T-helper 22 cell (primary cell): ENCODE measurements at places on chromosomes 2 and 18.

DNA sequence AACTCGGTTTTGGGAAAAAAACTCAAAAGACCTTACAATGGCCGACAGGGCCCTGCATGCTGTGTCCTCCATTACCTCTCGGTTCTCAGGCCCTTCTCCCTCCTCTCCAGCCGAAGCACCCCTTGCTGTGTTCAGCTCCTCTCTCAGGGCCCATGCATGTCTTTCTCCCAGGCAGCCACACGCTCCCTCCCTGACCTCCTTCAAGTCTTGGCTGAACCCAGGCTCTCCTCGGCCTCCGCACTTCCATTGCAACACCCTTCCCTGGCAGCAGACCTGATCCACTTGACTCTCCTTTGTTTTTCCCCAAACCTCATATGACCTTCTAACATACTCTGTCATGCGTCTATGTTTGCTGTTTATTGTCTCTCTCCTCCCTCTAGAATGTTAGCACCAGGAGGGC is 114.0 kb downstream of the CYP26B1 start:
- no peak for DNase-seq

GRCh38 chr18:3652380-3653262 is 202.6 kb downstream of the TGIF1 start:
- DNase-seq, result no peak

DNA sequence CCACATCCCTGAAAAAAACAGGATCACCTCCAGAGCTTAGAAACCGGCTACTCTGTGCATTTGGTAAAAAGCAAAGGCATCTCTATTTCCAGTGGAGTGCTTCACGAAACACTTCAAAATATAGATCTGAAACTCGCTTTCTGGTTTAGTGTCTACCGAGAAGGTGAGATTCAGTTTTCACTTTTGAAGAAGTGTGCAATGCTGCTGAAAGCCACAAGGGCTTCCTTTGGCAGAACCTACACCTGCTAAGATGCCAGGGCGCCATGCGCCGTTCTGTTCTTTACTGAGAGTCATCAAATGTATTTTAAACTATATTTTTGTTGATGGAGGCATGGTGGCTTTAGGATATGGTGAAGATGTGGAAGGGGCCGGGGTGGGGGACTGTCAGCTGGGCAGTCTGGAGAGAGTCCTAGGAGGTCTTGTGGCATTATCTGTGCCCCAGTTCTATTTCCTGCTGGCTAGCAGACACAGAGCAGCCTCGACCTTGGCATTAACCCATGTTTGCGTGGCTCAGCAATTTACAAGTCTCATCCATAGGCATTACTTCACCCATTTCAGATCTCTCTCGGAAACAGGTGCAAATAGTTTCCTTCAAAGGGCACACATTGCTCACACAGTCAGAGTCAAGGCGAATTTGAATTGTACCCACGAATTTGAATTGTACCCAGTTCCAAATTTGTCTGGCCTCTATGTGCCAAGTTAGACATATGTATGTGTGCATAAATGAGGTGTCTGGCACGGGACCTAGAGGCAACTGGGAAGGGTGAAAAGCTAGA is 46.7 kb upstream of the KCNF1 start:
- no peak for DNase-seq

- DNase-seq, result no peak
Measured at GRCh38 chr2:550860-551567, 126.2 kb downstream of the TMEM18 start.

- no peak for DNase-seq
Measured at GRCh38 chr18:49175476-49175875, 224.7 kb upstream of the SMAD7 start.

- DNase-seq, result no peak
Measured at GRCh38 chr2:34159901-34160300, 560.8 kb upstream of the FAM98A start.

GRCh38 chr2:142462306-142462705 is 331.5 kb upstream of the LRP1B start:
- DNase-seq, result no peak

- no peak for DNase-seq
Measured at GRCh38 chr18:48583573-48583972, 44.7 kb downstream of the CTIF start.

DNA sequence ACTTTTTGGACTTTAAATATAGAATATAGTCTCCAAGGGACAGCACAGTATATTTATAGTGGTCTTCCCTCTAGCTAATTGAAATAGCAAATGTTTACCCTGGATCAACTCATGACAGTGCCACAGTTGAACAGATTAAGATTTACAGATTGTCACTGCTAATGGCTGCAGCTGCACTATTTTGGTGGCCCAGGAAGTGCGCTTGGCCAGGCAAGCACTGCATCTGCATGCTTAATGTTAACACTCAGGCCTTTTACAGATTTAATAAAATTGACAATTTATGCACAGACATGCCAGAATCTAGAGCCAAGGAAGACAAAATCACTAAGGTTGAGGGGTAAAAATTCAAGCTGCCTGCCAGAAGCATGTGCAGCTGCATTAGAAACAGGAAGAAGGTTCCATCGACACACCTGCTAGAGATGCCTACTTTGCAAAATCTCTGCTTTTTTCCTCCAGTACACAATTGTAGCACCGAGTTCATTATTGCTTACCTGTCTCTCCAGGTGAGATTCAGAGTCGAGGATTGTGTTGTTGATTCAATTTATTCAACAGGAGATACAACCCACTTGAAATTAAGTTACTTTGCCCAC is 1042.3 kb upstream of the NRXN1 start:
- no peak for DNase-seq

DNA sequence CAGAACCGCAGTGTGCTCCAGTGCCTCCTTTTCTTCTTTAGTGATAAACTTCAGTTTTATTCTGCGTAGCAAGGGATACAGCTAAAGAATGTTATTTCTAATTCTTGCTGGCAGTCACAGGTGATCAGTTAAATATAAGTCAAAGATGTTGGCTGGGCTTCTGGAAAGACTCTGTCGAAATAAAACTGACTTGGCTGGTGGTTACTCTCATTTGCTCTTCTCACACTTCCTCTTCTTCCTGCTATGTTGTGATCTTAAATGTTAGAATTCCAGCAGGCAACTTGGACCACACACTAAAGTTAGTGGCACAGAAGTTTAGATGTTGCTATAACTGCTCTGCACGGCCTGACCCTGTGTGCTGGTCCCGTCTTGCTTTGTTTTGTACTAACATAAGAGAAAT is 278.6 kb downstream of the CDH19 start:
- no peak for DNase-seq

- DNase-seq, result no peak
Measured at GRCh38 chr2:239310401-239311061, 90.3 kb downstream of the HDAC4 start.

DNA sequence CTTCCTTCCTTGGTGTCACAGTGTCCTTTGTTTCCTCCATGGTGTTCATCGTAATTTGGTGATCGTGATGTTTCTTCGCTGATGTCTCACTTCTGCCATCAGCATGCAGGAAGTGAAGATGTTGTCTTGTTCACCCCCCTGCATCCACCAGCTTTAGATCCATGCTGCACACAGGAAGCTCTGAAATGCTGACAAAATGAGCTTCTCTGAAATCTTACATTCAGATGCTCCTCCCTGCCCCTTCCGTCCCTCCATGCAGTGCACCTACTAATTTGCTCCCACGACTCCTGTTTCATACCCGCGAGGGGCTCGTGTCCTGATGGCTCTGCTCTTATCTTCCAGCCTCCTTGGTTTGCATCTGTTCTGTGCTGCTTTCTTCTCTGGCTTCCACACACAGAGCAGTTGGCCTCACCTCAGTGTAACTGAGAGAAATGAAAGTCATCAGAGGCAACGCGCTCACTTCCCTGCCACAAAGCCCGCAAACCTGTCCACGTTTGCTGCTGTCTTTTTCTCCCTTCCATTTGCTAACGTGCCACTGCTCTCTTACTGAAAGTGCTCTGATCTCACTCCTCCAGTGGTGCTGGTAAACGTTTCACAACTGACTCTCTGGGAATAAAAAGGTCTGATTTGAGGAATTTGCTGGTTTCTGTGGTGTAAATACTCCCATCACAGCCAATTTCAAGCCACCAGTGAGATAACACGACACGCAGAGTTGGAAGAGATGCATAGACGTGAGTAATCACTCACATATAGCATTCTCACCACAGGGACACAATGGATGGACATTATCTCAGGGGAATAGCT is 41.0 kb upstream of the MGAT4A start:
- peak; percentile 57 for DNase-seq

- no peak for DNase-seq
Measured at GRCh38 chr2:216429428-216429827, 17.1 kb downstream of the SMARCAL1 start.

GRCh38 chr18:829432-829831 is 17.4 kb upstream of the YES1 start:
- DNase-seq, result no peak

GRCh38 chr18:70671889-70672565 is 383.2 kb downstream of the SOCS6 start:
- DNase-seq, result no peak

DNA sequence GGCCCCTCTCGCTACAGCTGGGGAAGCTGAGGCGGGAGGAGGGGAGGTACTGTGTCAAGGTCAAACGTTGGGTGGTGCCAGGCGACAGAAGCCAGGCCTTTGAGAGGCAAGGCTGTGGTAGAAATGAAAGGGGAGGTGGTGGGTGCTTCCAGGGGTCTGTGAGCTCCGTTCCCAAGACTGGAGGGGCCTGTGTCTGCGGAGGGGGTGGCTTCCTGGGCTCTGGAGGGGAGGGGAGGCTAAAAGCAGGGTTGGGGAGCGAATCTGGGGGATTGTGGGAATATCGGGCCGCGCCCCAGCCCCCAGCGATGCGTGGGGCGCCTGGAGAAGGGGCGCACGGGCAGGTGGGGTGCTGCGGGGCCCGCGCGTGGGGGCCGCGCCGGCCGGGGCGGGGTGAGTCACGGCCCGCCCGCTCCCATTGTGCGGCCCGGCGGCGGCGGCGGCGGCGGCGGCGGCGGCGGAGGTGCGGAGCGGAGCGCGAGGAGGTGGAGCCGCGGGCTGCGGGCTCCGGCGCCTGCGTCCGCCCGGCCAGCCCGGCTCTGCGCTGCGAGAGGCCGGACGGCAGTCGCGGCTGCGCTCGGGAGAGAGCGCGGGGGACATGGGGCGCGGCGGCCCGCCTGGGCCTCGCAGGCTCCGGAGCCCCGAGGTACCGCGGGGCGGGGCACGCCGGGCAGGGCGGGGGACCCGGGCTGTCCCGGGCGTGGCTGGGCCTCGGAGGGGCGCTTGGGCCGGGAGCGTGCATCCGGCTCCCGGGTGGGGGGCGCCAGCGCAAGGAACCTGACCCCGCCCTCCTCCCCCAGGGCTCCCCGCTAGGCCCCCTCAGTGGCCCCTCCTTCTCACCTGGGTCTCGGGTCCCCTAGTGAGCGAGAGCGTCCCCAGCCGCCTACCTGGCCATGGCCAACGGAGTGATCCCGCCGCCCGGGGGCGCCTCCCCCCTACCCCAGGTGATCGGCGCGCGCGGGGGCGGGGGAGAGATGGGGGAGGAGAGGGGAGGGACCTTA is at the start of gene SLC4A3:
TSS of gene SLC4A3 (plus strand) at position 528 of the 998 bp plus-strand sequence. CDS start at position 891, 363 bp downstream.
- no peak for DNase-seq

DNA sequence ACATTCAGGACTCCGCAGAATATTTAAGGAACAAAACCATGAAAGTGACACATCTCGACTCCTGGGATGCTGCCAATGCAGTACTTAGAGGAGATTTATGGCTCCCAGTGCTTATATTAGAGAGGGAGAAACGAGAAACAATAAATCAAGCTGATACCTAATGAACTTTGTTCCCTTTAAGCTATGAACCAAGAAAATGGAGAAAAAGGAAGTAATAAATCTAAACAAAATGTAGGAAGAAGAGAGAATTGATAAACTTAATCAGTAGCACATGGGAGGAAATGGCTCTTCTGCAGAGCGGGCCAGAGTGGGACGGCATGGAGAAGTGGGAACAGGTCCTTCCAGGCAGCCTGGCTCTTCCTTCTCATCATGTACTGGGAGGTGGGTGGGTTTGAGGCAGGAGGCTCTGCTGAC is 42.7 kb downstream of the NPPC start:
- no peak for DNase-seq

DNA sequence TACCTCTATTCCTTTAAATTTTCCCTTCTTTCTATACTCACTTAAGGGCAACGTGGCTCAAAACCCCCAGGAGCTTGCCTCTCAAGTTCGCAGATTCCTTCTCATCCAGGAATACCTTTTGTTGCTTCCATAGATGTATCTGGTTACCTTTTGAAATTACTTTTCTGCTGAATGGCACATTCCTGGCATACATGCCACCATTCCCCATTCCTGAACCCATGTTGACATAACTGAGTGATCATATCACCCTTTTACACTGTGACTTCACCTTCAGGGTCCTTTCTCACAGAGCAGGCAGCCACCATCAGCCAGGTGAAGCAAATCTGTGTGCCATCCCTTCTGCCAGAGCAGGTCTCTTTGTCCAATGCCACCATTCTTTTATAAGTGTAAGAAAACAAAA is 615.8 kb downstream of the ARHGAP15 start:
- DNase-seq, result no peak

- DNase-seq, result no peak
Measured at GRCh38 chr2:1032030-1032429, 81.4 kb downstream of the SNTG2 start.

- no peak for DNase-seq
Measured at GRCh38 chr2:219946021-219946420, 318.6 kb downstream of the SLC4A3 start.

DNA sequence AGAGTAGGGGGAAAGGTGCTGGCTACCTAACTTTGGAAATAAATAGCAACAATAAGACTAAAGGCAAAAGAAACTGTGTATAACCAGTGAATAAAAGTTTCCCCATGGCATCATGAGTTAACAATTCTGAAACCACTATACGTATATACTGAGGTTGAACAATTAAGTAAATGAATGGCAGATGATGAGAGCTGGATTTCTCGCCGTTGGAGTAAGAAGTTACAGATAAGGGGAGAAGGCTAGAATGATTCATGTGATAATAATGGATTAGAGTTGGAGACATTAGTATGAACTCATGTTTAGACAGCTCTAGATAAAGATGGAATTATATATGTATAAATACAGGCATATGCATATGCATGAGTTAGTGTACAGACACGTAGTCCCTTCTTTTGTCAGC is 152.7 kb downstream of the UBR3 start:
- no peak for DNase-seq

DNA sequence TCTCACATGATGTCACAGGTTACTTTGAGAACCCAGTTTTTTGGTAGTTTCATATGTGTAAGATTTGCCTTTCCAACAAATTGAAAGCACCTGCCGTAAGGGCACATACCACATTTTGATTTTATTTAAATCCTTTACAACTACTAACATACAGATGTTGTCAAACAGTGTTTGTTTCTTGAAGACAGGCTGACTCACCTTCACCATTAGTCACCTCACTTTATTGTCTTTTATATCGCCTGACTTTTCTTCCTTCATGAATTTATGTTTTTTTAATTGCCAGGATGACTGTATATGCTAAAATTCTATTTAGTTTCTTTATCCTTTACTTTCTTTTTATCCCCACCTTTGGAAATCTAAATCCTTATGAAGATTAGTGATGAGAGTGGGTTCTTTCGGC is 886.7 kb downstream of the SUCLG1 start:
- DNase-seq, result no peak
